Large intestine (tissue), 12 donors: ENCODE measurements at places on chromosomes 5 and 9. TPM values are rescaled to one million over a fixed set of nuclear protein-coding genes. Genes with fewer than 3 reads are reported as not detected.

GRCh38 chr5:5316334-5316733, 106.1 kb upstream of the ICE1 start:
- no peak for DNase-seq

DNA sequence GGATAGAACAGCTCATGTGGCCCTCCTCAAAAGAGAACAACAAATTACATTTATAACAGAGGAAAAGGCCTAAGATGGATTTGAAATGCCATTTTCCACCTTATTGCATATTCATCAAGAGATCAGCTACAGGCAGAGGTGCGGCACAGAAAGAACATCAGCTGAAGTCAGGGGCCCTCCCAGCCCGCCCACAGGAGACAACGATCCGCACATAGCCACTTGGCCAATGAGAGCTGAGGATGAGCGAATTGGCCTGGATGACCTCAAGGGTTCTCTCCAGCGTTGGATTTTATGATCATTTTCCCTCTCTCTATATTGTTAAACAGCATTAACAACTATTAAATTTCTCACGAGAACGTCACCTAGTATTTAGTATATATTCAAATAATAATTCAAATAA, 97.6 kb downstream of the GNAQ start:
- DNase-seq, result no peak

Gene OR1N1
- not detected for polyA plus RNA-seq

Gene NACC2
- polyA plus RNA-seq, result 11.8 TPM

GRCh38 chr5:88495810-88496209, 227.2 kb upstream of the TMEM161B start:
- no peak for DNase-seq

Gene SHROOM1
- polyA plus RNA-seq, result 15.9 TPM

Gene RORB
- 0.16 TPM for polyA plus RNA-seq

Gene GABRP
- 0.13 TPM for polyA plus RNA-seq

- no peak for DNase-seq
These were observed 50.0 kb upstream of the PPARGC1B start for GRCh38 chr5:149679876-149680809.

DNA sequence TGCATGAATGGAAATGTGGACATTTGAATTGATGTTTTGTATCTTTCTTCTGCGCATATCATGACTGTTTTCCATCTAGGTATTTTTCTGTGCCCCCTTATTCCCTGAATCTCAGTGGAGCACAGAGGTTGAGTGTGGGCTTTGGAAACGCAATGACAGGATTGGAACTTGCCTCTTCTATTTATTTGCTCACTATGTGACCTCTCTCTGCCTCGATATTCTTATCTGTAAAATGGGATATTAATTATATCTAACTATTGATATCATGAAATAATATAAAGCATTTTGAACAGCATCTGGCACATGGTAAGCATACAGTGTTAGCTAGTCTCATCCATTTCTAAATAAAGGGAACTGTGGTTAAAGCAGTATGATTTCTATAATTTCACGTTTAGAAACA, 26.0 kb downstream of the HABP4 start:
- DNase-seq, result no peak

- no peak for DNase-seq
These were observed 41.9 kb upstream of the RNF38 start for GRCh38 chr9:36441966-36442365.

Gene ANKH
- 85.6 TPM for polyA plus RNA-seq

Gene CAMLG
- 48.2 TPM for polyA plus RNA-seq

DNA sequence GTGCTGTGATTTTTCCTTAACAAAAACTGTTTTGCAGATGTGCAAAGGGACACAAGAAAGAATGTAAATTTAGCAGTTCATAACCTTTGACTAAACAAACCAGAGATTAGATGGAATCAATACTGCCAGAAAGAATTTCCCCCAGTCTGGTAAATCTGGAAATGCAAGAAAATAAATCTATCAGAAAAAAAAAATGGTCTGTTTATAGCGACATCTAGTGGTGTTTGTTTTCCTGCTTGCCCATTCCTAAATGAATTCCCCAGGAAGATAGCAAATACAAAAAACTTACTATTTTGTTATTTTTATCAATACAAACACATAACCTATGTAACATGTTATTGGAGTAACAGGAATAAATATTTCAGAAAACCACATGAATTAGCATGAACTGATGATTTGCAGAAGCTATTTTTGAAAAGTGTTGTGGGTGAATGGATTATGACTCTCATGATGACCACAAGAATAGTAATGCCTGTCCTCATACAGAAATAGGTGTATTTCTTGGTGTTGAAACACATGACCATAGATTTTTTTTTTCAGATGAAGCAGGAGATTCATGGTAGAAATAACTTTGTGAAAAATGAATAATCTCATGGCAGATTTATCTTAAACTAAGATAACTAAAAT, 1703.8 kb downstream of the MAT2B start:
- DNase-seq, result no peak

Gene NUTM2G
- polyA plus RNA-seq, result 0.88 TPM

- DNase-seq, result no peak
These were observed 144.7 kb downstream of the SAXO1 start for GRCh38 chr9:18888290-18888689.

- DNase-seq, result no peak
These were observed 28.0 kb upstream of the POMT1 start for GRCh38 chr9:131474711-131475110.

DNA sequence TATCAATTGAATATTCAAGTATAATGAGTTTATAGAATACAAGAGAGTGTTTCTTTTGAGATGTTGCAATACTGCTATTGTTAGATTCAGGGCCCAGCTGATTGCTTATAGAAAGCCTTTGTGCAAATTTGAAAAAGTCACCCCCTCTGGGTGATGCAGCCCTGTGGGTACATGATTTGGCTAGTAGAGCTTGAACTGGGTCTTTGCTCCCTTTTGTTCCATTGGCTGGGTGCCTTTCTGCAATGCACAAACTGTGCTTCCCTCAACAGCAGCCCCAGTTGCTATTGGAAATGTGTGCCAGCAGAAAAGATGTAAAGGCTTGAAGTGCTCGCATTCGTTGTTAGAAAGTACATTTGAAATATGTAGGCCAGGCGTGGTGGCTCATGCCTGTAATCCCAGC, 61.8 kb upstream of the CEMIP2 start:
- DNase-seq, result no peak

DNA sequence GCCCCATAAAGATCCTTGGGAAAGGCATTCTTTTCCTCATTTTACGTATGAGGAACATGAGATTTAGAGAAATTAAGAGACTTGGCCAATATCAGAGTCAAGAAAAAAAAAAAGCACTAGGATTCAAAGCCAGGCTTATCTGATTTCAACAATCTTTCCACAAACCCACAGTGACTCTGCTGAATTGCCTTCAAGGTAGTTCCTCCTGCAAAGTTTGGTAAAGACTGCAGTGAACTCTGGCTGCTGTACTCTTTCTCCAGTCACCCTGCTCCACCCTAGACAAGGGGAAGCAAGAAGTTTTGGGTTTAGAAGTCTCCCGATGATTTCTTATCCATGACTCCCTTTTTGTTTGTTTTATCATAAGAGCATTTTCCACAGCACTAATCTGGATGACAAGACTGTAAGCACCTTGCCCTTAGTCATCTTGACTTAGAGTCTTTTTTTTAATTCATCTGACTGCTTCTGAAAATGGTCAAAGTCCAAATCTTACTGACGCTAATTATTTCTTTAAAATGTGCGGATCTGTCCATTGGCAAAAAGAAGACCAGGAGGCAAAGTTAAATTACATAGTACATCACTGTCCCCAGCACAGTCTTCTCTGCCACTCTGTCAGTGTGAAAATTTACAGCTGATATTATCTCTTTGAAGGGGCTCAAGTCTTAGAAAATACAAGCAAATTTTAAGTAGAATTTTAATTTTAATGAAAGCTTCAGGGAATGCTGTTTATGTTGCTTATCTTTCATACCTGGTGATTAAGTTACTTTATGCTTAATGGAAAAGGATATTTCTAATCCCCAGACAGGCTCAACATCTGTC, 180.1 kb downstream of the TTLL11 start:
- DNase-seq, result no peak

Gene ZNF169
- 7.9 TPM for polyA plus RNA-seq

GRCh38 chr9:131012396-131012917, 3.5 kb downstream of the LAMC3 start:
- DNase-seq, result no peak

- no peak for DNase-seq
These were observed 77.7 kb upstream of the ADAMTSL1 start for GRCh38 chr9:18396102-18396728.

- no peak for DNase-seq
These were observed 75.3 kb downstream of the ADAMTS2 start for GRCh38 chr5:179269781-179270543.

DNA sequence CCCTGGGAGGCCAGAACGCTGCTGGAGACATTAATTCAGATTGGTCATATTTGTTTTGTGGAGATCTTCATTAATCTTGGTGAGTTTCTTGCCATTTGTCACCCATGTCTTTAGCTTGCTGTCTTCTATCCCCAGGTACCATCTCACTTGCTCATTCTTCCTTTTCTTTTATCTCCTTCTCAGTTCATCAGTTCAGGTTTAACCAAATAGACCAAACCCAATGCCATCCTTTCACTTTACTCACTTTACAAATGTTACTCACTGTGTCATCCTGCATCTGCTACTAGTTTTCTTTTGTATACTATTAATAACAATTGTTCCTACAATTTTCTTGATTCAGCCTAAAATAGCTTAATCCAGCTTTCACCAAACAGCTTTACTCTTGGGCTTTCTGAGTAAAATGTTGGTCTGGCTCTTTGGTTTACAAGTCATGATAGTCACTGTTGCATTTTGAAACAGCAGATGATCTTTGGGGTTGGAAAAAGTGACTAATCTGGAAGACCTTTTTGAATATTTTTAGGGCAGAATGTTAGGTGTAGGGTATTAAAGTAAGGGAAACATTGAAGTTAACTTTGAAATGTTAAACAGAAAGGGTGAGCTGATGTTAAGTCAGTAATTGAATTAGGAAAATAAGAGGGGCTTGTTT, 246.9 kb downstream of the ZSWIM6 start:
- no peak for DNase-seq

DNA sequence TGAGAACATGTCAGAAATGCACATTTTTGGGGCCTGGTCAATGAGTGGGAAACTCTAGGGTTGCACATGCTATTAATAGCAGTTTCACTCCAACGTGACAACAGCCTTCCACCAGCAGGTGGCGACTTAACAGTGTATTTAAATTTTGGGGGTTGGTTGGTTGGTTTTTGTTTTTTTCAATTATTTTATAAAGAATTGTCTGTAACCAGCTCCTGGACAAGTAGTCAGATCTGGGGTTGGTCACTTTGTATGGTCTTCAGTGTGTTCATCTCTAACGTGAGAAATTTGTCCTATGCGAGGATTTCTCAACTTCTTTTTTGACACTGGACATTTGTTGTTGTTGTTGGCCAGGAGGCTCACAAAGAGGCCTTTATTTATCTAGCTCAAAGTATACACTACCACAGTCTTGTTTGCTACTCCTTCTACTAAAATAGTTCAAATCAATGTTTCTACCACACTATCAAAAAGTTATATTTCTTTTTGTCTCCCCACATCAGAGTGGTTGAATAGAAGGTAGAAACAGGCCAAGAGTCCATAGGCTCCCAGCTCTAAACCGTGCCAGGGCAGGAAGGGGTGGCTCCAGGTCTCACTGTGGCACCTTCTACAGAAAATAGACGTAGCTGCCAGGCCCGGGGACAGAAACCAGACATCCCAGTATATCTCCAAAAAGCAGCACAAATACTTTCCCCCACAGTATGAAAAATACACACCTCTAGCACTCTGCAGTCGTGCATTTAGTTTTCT, 110.4 kb downstream of the TRPM6 start:
- DNase-seq, result peak; percentile 48

DNA sequence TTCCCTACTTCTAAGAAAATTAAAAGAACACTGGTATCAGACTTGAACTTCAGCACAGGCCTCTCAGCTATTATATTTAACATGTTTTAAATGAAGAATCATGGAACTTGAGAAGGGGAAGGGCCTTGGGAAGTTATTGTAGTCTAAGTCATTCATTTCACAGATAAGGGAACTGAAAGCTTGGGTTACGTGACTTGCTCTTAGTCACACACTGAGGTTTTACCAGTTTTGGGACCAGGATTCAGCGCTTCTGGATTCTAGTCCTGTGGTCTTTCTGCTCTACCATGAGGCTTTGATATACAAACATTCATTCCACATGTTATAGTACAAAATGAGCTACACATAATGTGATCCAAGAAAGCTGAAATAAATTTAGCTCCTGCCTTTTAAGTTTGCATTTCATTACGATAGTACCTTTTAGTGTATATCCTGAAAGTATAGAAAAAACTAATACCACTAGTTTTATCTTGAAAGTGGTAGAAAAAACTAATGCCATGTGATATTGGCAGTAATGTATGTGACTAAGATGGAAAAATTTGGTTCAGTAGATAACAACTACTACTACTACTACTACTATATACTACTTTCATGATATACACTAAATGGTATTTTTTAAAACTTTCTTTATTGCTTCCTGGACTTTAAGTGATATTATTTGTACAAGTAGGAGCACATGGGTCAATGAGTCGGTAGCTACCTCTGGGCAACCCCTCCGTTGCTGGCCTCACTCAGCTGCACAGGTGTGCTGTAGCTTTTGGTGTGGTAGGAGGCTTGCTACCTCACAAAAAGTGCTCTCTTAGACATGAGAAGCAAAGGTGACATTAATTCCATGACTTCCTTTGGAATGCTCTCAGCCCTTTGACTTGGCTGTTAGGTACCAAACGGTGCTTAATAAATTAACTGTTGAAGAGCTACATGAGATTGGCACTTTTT, 40.7 kb downstream of the F2RL2 start:
- peak; percentile 44 for DNase-seq

GRCh38 chr9:131724683-131725082, 15.2 kb downstream of the RAPGEF1 start:
- DNase-seq, result no peak

Gene SOHLH1
- not detected for polyA plus RNA-seq

- DNase-seq, result no peak
These were observed 20.2 kb downstream of the DAB2IP start for GRCh38 chr9:121671612-121672155.

DNA sequence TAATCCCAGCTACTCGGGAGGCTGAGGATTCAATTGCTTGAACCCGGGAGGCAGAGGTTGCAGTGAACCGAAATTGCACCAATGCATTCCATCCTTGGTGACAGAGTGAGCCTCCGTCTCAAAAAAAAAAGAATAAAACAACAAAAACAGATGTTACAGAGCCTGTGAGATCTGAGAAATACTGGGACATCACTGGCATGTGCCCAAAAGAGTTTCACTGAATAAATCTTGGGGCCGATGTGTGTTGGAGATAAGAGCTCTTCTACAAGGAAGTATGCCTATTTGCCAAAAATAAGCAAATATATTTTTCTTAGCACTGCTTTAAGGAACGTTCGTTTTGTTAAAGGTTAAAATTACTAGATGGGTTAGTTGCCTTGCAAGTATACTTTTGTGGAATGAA, 55.1 kb downstream of the KIAA1958 start:
- DNase-seq, result no peak
